Body of pancreas (tissue), 4 donors: ENCODE measurements at places on chromosomes 7 and 10.
A peak's percentile ranks its signal among the peaks of the same experiment; 100 is the strongest.

DNA sequence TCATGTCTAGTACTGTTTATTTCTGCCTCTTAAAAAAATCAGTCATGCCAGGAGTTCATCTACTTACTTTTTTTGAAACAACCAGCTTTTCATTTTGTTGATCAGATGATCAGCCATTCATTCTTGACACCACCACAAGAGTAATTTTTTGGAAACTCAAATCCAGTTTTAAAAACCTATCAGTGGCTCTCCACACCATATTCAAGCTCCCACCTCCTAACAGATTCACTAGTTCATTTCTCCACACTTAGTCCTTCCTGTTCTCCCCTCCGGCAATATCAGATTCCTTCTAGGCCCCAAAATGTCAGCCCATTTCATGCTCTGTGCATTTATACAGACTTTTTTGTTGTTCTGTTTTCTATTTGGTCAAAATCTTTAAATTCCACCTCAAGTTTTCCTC, 341.6 kb downstream of the RNLS start:
- no peak overlapping the region for H3K27ac ChIP-seq
- H3K36me3 ChIP-seq = no peaks in the 10 kb centered on the region
- H3K27me3 ChIP-seq = no peaks in the 10 kb centered on the region

GRCh38 chr7:976901-977325, 1.6 kb upstream of the COX19 start:
- H3K4me3 ChIP-seq = no peak overlapping the region
- DNase-seq = no peak
- H3K36me3 ChIP-seq = no peaks in the 10 kb centered on the region
- H3K27me3 ChIP-seq = no peaks in the 10 kb centered on the region

- no peaks in the 10 kb centered on the region for H3K4me1 ChIP-seq
- H3K27ac ChIP-seq = no peak overlapping the region
- no peak overlapping the region for H3K4me3 ChIP-seq
- H3K27me3 ChIP-seq = no peaks in the 10 kb centered on the region
- no peak for DNase-seq
Measured at GRCh38 chr10:6787091-6787490, 207.0 kb upstream of the PRKCQ start.

DNA sequence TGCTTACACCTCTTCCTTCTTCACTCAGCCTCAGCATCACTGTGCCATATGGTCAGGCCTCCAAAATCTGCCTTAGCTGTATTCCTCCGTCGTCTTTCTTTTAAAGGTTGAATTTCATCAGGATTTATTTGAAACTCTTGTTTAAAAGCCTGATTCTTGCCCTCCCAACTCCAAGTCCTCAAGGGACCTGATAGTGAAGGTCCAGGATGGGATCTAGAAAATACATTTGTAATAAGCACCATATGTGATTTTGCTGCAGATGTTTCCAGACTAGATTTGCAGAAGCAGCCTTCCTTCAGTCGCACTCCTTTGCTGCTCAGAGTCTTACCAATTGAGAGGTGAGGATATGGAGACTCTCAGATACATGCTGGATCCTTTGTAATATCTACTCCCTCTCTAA, 101.0 kb upstream of the ANKRD1 start:
- H3K27ac ChIP-seq = no peak overlapping the region
- H3K4me3 ChIP-seq = no peak overlapping the region
- no peaks in the 10 kb centered on the region for H3K27me3 ChIP-seq
- DNase-seq = no peak
- no peaks in the 10 kb centered on the region for H3K4me1 ChIP-seq
- H3K36me3 ChIP-seq = no peaks in the 10 kb centered on the region

DNA sequence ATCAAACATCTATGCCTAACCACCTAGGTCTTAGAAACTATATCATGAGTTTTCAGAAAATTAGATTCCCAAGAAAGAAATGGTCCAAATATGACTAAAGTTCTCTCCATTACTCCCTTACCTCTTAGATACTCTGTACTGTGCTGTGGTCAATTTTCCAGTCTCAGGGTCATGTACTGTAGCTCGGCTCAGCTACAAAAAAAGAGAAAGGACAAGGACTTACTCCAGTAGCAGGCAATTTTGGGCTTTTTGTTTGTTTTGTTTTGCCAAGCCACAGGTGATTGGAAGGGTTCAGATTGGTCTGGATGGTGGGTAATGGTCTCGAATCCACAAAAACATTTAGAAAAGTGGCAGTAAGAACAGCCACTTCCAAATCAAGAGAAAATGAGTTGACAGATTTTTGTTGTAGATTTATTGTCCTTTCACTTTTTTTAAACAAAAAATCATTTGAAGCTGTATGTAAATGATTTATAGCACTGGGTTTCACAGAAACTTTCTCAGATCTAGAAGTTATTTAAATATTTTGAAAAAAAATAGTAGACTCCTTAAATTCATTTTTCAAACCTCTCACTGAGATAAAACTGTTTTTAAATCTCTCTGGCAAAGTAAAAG, 52.8 kb downstream of the P4HA1 start:
- no peak overlapping the region for H3K27ac ChIP-seq
- no peak overlapping the region for H3K4me3 ChIP-seq
- no peaks in the 10 kb centered on the region for H3K27me3 ChIP-seq
- no peaks in the 10 kb centered on the region for H3K36me3 ChIP-seq
- H3K4me1 ChIP-seq = peaks cover 12% of the 10 kb centered on the region
- no peak for DNase-seq

GRCh38 chr7:63925626-63926460, 72.8 kb upstream of the ZNF722 start:
- peak; percentile 84 for DNase-seq
- H3K27me3 ChIP-seq = no peaks in the 10 kb centered on the region
- no peaks in the 10 kb centered on the region for H3K36me3 ChIP-seq

DNA sequence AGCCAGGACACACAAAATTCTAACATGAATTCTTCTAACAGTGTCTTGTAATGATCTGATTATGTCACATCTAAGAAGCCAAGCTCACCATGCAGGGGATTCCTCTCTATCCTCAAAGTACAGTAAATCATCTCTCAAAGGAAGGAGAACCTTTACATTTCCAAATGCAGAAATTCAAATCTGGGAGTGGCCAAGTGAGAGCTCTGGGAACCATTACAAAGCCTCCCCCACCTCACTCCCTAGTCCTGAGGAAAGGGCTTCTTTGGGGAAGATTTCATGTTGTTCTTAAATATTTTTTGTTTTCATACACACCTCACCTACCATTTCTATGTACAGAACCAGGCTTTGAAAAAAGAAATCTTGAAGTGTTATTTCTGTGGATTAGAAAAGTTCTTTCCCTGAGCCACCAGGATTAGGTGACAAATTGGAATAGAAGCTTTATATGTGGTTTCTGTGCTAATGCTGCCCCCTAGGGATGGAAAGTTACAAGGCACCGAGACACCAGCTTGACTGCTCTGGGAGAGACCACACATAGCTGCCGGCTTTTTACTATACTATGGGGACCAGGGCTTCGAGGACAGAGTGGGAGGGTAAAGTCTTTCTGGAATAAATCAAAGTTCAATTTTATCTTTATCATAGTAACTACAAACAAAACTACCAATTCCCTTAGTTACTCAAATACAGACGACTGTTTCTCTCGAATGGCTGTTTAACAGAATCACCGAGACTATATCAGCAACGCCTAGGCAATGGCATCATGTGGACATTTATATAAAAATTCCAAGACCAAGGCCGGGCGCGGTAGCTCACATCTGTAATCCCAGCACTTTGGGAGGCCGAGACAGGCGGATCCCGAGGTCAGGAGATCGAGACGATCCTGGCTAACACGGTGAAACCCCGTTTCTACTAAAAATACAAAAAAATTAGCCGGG, 116.1 kb downstream of the RNF216 start:
- DNase-seq = peak; percentile 78
- H3K4me1 ChIP-seq = peaks cover 8% of the 10 kb centered on the region
- no peaks in the 10 kb centered on the region for H3K36me3 ChIP-seq
- H3K4me3 ChIP-seq = no peak overlapping the region

GRCh38 chr7:148701414-148701813, 2.7 kb downstream of the CUL1 start:
- no peak overlapping the region for H3K27ac ChIP-seq
- DNase-seq = no peak
- no peaks in the 10 kb centered on the region for H3K27me3 ChIP-seq
- no peak overlapping the region for H3K4me3 ChIP-seq

GRCh38 chr10:90862908-90863514, 5.2 kb upstream of the HTR7 start:
- no peak overlapping the region for H3K27ac ChIP-seq
- no peak overlapping the region for H3K4me3 ChIP-seq
- DNase-seq = no peak
- peaks cover 5% of the 10 kb centered on the region for H3K4me1 ChIP-seq
- H3K27me3 ChIP-seq = no peaks in the 10 kb centered on the region

DNA sequence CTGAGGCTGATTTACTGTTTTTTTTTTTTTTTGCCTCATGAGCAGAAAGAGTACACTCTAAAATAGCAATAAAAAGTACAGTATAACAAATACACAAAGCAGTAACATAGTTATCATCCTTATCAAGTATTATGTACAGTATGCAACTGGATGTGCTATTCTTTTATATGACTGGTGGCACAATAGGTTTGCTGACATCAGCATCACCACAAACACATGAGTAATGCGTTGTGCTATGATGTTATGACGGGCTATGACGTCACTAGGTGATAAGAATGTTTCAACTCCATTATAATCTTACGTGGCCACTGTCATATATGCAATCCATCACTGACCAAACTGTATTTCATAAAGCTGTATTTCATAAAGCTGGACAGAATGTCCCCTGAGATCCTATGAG, 189.2 kb upstream of the GLI3 start:
- no peaks in the 10 kb centered on the region for H3K4me1 ChIP-seq
- no peak for DNase-seq
- no peak overlapping the region for H3K27ac ChIP-seq
- no peaks in the 10 kb centered on the region for H3K27me3 ChIP-seq
- no peaks in the 10 kb centered on the region for H3K36me3 ChIP-seq
- no peak overlapping the region for H3K4me3 ChIP-seq

GRCh38 chr7:138964624-138965436, 16.4 kb downstream of the KIAA1549 start:
- no peak for DNase-seq
- H3K27ac ChIP-seq = no peak overlapping the region
- H3K27me3 ChIP-seq = no peaks in the 10 kb centered on the region
- H3K4me3 ChIP-seq = no peak overlapping the region
- H3K4me1 ChIP-seq = peaks cover 62% of the 10 kb centered on the region

GRCh38 chr7:45085619-45086200, 3.1 kb downstream of the NACAD start:
- H3K36me3 ChIP-seq = no peaks in the 10 kb centered on the region
- H3K4me3 ChIP-seq = no peak overlapping the region
- no peak for DNase-seq
- peaks cover 5% of the 10 kb centered on the region for H3K27me3 ChIP-seq

DNA sequence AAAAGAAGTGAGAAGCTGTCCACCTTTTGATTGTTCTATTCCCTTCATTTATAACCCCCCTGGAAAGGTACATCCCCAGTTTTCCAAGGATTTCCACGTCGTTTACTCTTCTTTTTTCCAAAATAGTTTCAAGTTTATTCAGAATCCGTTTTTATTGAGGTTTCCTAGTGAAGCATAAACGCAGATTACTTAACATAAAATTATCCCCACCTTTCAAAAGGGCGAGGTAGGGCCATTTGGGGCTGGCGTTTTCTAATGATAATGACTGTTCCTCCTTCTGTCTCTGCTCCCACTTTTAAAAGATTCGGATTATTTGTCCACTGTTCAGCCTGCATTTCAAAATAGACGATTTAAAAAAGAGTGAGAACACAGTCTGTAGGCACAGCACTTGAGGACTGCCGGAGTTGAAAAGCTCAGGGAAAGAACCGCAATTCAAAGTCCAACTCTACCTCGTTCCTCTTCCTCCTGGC, 165.2 kb upstream of the PPP1R3A start:
- peak overlapping the region; percentile 97 for H3K27ac ChIP-seq
- no peaks in the 10 kb centered on the region for H3K36me3 ChIP-seq
- H3K4me1 ChIP-seq = peaks cover 35% of the 10 kb centered on the region
- H3K4me3 ChIP-seq = no peak overlapping the region

GRCh38 chr7:155867734-155868400, 55.6 kb upstream of the SHH start:
- no peak overlapping the region for H3K27ac ChIP-seq
- DNase-seq = peak; percentile 0
- H3K27me3 ChIP-seq = no peaks in the 10 kb centered on the region
- H3K4me1 ChIP-seq = no peaks in the 10 kb centered on the region

DNA sequence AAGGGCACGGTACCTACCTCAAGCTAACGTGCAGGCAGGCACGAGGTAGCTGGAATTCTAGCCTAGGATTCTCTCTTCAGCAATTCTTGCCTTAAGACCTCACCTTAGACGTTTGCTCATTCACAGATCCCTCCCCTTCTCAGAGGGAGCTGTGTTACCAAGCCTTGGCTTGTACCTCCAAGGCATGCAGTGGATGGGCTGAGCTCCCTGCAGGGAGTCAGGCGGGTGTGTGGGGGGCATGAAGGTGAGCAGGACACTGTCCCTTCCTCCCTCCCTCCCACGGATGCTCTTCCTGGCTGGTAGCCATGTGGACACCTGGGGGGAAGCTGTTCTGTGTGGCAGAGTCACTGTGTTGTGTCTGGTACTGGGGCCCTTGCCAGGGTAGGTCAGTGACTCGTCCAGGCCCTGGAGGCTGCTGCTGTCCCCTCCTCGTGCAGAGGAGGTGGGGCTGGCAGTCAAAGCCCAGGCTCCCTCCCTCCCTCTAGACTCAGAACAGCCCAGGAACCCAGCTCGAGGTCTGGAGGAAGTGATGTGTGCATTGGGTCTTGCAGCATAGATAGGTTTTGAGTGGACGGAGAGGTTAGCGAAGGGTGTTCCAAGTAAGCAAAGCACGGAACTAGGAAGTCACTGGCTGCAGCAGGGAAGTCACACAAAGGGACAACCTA, 222.2 kb upstream of the SH2B2 start:
- H3K36me3 ChIP-seq = no peaks in the 10 kb centered on the region
- no peaks in the 10 kb centered on the region for H3K27me3 ChIP-seq
- no peak for DNase-seq
- H3K4me3 ChIP-seq = no peak overlapping the region
- no peaks in the 10 kb centered on the region for H3K4me1 ChIP-seq
- no peak overlapping the region for H3K27ac ChIP-seq

- H3K27ac ChIP-seq = no peak overlapping the region
- no peaks in the 10 kb centered on the region for H3K27me3 ChIP-seq
- DNase-seq = no peak
- H3K4me1 ChIP-seq = no peaks in the 10 kb centered on the region
- no peak overlapping the region for H3K4me3 ChIP-seq
Measured at GRCh38 chr10:78250313-78251015, 216.8 kb downstream of the RPS24 start.

- no peak for DNase-seq
- no peak overlapping the region for H3K4me3 ChIP-seq
- no peaks in the 10 kb centered on the region for H3K36me3 ChIP-seq
- H3K27ac ChIP-seq = no peak overlapping the region
- no peaks in the 10 kb centered on the region for H3K4me1 ChIP-seq
Measured at GRCh38 chr7:90966346-90966745, 297.9 kb upstream of the FZD1 start.

GRCh38 chr10:86756511-86757112, at the start of gene BMPR1A:
Gene BMPR1A, plus strand, starts transcription at chr10:86756619. Its CDS starts 119,400 bp downstream, at chr10:86876019.
- no peaks in the 10 kb centered on the region for H3K27me3 ChIP-seq
- peaks cover 34% of the 10 kb centered on the region for H3K4me1 ChIP-seq
- no peaks in the 10 kb centered on the region for H3K36me3 ChIP-seq

DNA sequence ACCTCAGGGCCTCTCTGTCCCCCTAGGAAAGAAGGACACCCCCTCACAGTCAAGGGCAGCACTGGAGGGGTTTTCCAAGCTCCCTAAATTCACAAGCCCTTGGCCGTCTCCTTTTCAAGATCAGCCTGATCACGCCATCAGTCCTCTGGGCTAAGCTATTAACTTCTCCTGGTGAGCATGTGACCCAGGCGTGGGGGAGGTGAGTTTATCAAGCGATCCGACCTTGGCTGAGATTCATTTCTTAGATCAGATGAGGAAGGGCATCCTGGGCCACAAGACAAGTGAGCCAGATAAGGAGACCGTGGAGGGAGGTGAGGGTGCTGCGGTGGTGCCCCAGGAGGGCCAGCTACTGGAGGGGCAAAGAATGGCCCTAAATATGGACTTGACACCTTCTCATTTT, 19.2 kb upstream of the EN2 start:
- DNase-seq = no peak
- H3K4me3 ChIP-seq = no peak overlapping the region
- no peaks in the 10 kb centered on the region for H3K4me1 ChIP-seq
